ENCODE measurements at places on chromosomes 16 and 17.
A peak's percentile ranks its signal among the peaks of the same experiment; 100 is the strongest.

DNA sequence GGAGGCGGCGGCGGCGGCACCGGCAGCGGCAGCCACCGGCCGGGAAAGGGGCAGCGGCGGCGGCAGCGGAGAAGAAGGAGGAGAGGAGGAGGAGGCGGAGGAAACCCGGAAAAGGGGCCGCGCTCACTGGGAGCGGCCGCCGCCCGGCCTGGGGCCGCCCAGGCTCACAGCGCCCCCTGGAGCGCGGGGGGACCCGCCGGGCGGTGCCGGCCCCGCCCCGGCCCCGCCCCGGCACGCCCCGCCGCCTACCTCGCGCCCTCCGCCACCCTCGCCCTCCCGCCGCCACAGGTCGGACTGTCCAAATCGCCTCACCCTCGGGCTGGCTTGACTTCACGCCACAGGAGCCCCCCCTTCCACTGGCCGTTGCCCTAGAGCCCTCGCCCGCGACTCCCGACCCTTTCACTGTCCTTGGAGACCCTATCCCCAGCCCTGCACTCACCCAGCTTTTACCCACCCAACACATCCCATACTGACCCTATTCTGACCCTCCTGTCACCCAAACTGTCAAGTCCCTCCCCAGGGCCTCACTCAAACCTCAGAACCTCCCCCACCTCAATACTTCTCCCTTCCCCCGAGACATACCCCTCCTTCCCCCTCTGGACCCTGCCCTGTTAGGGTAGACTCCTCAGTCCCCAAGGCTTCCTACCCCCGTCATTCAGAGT is at the start of gene CSNK2A2:
Gene CSNK2A2, minus strand, starts transcription at position 85 of the 662 bp plus-strand sequence. CDS start 370 bp downstream, outside the sequence.
- peak; percentile 44 for DNase-seq

DNA sequence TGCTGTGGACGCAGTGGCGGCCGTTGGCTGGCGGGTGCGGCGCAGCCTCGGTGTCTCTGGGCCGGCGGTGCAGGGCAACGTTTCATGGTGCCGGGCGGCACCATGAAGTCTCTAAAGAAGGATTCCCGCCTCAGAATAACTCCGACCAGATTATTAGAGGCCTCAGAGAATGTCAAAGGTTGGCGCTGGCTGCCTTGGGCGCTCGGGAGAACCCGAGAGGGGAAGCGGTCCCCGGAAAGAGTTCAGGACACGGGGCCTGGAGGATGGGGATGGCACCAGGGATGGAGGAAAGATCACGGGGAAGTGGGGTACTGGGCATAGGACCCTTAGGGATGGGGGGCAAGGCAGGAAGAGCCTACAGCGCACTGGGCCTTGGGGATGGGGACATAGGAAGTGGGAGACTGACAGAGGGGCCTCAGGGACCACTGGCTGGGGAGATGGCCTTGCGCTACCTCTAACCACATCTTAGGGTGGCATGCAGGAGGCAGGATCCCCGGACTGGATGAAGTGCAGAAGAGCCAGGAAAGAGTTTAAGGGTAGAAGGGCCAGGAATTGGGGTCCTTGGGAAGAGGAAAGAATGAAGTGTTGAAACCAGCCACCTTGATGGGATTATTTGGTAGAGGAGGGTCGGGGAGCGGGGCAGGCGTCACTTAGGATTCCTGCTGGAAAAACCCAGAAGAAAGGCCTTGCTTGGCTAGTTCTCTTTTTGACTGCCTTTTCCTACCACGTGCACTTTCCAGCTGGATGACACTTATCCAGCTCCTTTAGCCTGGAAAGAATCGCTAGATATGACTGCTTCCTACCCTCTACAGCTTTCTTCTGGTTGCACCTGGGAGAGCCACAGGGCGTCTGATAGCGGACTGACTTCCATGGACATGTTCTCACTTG is 578 bp downstream of the MYCBPAP start:
- DNase-seq = no peak

GRCh38 chr16:78462288-78463208 is 363.1 kb downstream of the WWOX start:
- DNase-seq = no peak

DNA sequence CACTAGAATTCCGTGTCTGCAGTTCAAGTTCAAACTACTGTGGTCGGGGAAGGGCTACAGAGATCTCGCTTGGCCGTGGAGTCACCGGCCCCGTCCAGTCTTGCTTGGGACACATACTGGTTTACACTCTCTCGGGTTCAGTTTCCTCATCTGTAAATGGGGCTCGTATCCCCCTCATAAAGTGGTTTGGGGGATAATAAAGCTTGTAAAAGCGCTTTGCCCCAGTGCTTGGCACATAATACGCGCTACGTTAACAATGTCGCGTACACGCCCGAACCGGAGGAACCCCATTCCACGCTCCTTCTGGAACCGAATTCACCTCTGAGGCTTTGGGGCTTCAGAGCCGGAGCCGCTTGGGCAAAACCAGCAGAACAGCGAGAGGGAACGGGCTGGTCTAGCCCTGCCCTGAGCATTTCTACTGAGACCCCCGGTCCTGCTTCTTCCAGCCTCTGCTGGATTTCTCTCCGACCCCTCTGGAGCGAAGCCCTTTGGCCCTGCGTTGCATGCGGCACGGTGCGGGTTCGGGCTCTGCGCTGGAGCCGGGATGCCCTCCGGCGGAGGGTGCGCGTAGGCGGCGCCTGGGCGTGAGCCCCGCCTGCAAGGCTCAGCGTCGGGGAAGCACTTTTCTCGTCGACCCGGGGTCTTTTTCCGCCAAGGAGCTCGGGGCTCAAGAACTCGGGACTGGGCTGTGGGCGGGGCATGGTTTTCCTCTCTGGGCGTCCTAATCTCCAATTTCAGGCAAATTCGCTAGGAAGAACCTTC is 26.1 kb upstream of the HOXB13 start:
- DNase-seq = peak; percentile 79

DNA sequence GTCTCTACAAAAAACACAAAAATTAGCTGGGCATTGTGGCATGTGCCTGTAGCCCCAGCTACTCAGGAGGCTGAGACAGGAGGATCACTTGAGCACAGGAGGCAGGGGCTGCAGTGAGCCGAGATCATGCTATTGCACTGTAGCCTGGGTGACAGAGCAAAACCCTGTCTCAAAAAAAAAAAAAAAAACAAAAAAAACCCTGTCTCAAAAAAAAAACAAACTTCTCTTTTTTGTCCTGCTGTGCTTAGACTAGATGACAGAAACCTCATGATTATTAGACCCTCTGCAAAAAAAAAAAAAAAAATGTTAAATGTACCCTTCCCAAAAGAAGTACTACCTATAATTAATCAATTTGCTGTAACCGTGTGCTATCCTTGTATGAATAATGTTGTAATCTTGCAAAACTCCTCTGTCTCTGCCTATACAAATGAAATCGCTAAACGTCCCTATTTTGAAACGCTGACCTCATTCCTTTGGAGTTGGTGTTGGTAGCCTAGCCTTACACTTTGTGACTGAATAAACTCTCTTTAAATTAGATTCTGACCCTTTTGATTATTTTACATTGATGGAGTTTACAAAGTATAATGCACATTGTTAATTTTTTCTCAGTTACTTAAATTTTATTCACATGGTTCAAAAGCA is 13.6 kb upstream of the DHRS7B start:
- DNase-seq = no peak

GRCh38 chr16:48277158-48277557 is 29.8 kb upstream of the ABCC11 start:
- no peak for DNase-seq

DNA sequence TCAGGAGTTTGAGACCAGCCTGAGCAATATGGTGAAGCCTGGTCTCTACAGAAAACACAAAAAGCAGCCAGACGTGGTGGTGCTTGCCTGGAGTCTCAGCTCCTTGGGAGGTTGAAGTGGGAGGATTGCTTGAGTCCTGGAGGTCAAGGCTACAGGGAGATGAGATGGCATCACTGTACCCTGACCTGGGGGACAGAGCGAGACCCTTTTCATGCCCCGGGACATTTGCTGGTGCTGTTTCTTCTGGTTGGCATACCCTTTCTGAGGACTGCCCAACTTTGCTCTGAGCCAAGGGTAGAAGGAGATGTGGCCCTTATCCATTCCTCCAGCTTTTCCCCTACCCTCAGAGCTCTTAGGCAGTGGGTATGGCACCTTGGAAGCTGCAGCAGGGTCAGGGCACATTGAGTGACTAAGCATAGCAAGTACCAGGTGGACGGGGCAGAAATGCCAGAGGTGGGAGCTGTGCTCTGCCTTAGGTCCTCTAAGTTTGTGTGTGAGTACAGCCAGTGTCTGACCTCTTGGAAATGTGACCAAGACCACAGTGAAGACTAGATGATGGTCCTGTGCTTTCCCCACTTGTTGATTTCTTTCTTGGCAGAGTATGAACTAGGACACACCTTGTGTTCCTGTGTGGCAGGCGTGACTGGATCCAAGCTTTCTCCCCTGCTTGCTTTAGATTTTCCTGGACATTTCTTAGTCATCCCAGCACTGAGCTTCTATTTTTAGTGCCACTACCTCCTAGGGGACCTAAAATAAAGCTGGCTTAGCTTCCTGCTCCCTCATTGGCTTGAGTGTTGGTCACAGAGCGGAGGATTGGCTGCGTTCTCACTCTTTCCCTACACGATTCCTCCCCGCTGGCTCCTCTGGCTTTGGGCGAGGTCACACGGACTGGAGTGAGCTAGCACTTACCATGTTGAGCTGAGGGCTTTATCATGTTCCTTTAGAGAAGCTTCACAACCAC is 9.9 kb upstream of the EDC4 start:
- DNase-seq = no peak

DNA sequence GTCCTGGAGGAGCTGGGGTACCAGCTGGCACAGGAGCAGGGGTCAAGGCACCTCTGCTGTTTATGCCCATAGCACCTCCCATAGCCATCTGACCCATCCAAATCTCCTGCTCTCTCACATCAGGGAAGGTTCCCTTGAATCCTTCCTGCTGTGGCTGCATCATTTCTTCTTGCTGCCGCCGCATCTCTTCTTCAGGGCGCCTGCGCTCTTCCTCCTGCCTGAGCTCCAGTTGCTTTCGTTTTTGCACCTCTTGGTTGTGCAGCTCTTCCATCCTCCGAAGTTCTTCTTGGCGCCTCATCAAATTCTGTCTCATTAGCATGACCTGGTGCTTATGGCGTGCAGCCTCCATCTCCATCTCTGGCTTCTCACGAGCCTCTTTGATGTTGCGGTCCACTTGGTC is 2.0 kb upstream of the NOB1 start:
- DNase-seq = no peak

DNA sequence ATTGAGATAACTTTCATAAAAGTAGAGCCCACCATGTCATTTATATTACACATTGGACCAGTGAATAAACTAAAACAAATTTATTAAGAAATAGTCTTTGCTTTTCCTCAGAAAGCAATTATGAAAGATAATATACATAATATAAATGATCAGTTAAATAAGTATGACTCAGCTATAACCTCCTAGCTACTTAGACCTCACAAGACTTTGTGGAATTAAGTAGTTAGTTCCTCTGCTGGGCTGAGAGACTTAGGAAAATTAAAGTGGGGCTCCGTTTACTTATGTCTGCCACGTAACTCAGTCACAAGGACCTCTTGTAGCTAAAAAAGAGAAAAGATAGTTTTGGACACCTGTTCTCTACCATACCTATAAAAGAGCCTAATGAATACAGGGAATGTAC is 76.9 kb downstream of the MRTFB start:
- DNase-seq = no peak

DNA sequence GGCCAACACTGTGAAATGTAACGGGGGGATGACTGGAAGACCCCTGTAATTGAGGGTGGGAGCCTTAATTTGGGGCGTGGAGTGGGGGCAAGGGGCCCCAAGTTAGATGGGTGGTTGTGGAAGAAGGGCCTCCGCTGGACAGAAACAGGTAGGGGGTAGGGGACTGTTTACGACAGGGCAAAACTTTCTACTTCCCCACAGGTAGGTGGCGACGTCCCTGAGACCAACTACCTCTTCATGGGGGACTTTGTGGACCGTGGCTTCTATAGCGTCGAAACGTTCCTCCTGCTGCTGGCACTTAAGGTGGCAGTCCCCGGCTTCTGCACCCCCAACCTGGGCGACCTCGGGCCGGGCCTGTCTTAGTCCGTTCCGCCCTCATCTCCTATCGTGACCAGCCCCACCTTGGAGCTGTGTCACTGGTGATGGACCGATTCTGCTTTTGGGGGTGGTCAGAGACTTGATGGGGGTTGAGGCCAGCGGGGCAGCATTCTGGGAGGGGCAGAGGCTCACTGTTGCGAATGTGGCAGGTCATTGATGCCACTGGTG is 6.8 kb downstream of the PPP4C start:
- DNase-seq = no peak

DNA sequence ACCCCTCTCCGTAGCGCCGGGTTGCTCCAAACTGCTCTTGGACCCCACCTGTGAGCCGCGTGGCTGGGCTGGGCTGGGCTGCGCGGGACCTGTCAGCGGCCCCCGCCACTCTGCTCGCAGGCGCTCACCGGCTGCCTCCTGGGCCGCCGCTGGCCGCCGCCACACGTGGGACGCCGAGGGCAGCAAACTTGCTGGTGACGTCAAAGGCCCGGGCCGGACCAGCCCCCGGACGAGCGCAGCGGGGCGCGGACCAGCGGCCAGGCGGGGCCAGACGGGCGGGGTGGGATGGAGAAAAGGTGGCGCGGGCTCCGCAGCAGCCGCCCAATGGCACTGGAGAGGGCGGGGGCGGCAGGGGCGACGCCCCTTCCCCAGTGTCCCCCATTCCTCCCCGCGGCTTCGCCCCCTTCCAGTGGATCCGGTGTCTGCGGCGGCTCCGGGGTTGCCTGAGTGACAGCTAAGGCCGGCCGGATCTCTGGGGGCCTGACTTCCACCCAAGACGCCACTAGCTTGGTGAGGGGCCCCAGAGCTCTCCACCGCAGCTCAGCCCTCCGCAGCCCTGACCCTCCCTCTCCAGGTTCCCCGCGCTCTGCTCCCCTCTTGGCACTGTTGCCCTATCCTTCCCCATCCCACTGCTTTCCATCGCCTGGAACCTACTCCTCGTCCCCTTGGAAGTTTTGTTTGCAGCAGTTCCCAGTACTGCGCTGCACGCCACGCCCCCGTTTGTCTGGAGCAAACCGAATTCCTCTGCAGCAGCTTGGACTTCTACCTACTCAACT is at the start of gene HS3ST3A1:
Gene HS3ST3A1, minus strand, starts transcription at position 154 of the 776 bp plus-strand sequence. CDS start 800 bp downstream, outside the sequence.
- DNase-seq = peak; percentile 92

GRCh38 chr17:48628649-48629410 is 2.7 kb upstream of the HOXB9 start:
- DNase-seq = peak; percentile 20

Data from ELF-1 (cell line).